ENCODE measurements at places on chromosomes 7 and 10.

- DNase-seq, result no peak
Measured at GRCh38 chr10:1280466-1281404, 224.6 kb downstream of the WDR37 start.

- no peak for DNase-seq
Measured at GRCh38 chr10:61964949-61965702, 63.6 kb downstream of the ARID5B start.

GRCh38 chr7:90625051-90625450 is 28.9 kb downstream of the CDK14 start:
- DNase-seq, result no peak

GRCh38 chr10:78931321-78932053 is 137.3 kb upstream of the ZMIZ1 start:
- DNase-seq, result no peak

- no peak for DNase-seq
Measured at GRCh38 chr7:1368682-1369571, 90.3 kb downstream of the MICALL2 start.

GRCh38 chr7:151501676-151502075 is 18.0 kb downstream of the RHEB start:
- DNase-seq, result no peak

DNA sequence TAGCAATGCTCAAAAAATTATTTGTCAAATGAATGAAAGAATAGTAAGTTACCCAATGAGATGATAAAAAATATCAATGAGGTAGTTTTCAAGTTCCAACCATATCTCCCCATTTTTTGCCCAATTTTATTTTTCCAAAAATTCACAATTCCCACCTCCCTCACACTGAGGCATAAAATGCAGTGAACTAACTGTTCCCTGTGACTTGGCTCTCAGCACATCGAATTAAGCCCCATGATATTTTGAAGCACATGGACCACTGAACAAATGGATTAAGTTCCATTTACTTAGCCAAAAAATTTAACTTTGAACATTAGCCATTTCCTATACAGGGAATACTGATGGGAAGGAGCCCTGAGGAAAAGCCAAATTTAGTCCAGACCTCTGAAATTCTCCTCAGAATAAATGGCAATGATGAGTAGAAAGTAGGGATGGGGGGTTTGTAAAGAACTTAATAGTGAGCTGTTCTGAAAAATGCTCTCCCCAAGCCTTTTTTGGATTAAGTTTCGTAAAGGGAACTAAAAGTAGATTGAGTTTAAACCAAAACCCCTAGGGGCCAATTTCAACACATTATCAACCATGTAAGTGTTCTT is 166.3 kb upstream of the GRM3 start:
- no peak for DNase-seq

DNA sequence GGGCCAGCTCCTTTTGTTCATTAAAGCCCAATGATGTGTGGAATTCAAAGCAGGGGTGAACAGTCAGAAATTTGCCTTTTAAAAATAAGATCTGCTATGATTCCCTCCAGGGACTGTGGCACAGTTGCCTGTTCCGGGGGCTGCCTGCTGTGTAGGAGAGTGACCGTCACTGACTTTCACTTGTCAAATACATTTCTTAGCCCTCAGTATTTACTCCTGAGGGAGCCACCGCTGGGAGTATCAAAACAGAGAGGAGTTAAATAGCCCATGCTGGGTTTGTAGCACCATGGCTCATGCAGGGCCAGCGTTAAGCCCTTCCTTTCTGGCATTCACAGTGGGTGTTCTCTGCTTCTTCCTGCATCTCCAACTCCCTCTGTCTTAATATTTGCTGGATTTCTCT is 897.8 kb downstream of the SORCS3 start:
- no peak for DNase-seq

GRCh38 chr10:104337521-104337984 is 712 bp downstream of the ITPRIP start:
- no peak for DNase-seq

DNA sequence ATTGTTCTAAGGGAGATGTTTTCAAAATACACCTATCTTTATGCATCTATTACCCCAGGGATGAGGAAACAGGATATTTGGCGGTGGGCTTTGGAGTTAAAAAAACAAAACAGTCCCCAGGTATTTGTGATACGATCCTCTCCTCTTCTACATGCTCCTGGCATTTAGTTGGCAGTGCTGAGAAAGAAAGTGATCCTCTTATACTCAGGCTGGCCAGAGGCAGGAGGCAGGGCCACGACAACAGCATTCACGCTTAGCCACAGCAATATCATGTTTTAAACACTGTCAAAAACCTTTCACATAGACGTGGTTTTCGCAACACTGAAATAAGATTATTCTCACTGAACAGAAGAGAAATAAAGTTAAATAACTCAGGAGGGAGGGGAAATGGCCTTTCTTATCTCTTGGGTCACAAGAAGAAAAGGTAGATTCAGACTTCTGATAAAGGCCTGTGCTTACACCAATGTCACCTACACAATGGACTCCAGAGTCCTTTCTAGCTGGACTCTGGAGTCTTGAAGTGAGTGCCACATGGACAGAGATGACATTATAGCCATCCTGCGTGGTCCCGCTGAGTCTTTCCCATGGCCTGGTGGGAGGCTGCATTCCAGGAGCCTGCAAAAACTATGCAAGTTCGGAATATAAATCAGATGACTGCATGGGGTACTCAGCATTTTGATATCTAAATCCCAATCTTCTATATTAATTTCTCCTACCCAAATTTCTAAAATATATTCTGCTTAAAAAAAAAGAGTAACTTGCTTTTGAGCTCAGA is 88.7 kb downstream of the PIP4K2A start:
- DNase-seq, result no peak

GRCh38 chr10:17742918-17743317 is 9.1 kb upstream of the TMEM236 start:
- no peak for DNase-seq
